ENCODE measurements at places on chromosomes 7 and 10. TPM values are rescaled to one million over a fixed set of nuclear protein-coding genes. Genes with fewer than 3 reads are reported as not detected.

GRCh38 chr7:117828825-117829224 lies 44.4 kb downstream of the CTTNBP2 start:
- DNase-seq: no peak

DNA sequence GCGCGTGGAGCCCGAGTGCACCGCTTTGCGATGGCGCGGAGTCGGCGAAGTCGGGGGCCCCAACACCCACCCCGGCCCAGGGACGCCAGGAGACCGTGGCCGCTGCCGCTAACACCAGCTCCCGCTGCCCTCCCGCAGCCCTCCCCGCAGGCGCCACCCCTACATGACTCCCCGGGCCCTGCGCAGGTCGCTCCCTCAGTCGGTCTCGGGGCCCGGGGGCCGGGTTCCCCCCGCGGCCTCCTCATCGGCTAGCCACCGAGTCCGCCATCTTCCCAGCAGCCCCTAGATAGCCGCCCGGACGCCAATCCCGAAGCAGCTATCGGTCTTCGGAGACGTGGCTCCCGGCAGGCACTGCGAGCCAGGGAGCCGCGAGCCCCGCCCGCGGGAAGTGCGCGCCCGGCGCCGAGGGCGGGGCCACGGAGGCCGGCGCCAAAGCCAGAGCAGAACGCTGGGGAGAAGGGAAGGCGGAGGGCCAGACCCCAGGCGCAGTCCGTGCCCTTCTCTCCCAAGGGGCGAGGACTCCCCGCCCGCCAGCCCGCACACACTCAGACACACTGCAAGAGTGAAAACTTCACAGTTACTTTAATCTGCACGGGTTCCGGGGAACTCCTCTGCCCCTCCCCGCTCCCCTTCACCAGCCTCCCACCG lies at the start of gene FASTK:
Gene FASTK (minus strand): TSS at position 288 of the 648 bp plus-strand sequence. CDS start 43 bp downstream, at position 245.
- peak; percentile 88 for DNase-seq

- DNase-seq: no peak
Observed at GRCh38 chr7:42234736-42235135, 2.3 kb downstream of the GLI3 start.

DNA sequence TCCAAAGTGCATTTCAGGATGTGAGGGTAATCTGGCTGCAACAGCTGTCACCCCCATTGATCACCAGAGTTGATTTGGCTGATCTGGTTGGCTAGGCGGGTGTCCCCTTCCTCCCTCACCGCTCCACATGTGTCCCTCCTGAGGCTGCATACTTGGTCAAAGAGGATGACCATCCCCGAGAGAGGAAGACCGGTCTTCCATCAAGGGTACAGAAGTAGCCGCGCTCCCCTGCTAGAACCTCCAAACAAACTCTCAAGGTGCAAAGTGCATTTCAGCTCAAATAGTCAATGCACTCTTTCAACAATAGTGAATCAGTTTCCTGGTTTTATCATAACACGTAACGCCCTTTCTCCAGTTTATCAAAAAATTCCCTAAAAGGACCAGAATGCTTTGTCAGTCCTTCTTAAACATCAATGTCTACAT lies 44.6 kb downstream of the CARD11 start:
- no peak for DNase-seq

DNA sequence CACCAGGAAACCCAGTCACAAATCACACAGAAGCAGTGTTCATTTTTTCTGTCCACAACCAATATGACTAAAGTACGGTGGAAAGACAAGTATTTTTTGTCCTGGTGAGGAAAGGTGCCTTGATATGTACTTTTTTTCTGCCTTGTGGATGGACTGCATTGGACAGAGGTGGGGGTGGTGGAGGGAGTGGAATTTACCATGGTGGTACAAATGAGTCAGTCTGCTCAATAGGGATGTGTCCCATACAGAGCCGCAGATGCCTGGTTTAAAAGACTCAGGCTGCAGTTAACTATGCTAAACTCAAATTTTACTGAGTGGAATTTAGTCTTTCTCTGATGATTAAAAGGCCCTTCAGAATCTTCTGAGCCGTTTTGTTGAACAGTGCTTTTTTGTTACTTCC lies 674.5 kb upstream of the GALNT17 start:
- no peak for DNase-seq

GRCh38 chr7:27756298-27756697 lies 16.3 kb downstream of the TAX1BP1 start:
- no peak for DNase-seq

- DNase-seq: no peak
Observed at GRCh38 chr10:128147064-128147463, 20.8 kb upstream of the MKI67 start.

- no peak for DNase-seq
Observed at GRCh38 chr10:130686689-130687300, 550.6 kb downstream of the GLRX3 start.

- no peak for DNase-seq
Observed at GRCh38 chr10:117946525-117947070, 100.1 kb downstream of the RAB11FIP2 start.

GRCh38 chr10:33352175-33352574 lies 17.7 kb upstream of the NRP1 start:
- no peak for DNase-seq

- no peak for DNase-seq
Observed at GRCh38 chr7:50727072-50727471, 55.6 kb downstream of the GRB10 start.

DNA sequence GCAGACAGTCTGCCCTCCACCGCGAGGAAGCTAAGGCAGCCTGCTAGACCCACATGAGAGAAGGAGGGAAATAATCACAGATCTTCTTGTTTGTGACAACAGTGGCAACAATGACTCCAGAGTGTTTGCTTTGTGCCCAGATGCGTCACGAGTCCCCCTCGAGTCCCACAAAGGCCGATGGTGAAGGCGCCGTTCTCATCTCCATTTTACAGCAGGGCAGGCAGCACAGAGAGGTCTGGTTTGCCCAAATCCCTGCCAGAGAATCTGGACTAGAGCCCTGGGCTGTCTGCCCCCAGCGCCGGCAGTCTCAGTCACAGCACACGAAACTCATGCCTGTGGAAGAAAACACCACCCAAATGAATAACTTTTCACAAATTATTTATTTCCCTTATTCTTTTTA lies 38.1 kb downstream of the KIAA1549 start:
- no peak for DNase-seq

- DNase-seq: no peak
Observed at GRCh38 chr10:82811621-82812020, 936.6 kb downstream of the NRG3 start.

DNA sequence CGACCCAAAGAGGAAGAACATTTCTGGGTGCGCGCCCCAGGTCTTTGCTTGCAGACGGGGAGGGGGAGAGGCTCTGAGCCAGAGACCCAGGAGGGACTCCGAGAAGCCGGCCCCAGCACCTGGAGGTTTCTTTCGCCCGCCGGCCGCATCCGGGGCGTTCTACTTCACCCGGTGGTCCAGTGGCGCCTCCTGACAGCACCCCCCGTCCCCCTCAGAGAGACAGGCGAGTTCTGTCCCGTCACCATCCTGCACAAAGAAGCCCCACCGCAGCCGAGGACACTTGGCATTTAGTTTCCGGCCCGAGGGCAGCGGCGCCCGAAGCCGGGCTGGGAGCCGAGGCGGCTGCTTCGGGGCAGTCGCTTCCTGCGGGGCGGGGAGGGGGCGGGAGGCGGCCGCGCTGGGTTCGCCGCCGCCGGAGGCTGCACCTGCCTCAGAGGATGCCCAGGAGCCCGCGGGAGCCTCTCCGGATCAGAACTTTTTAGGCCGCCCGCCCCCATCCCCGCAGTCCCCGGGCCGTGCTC lies at the start of gene TMEM178B:
Gene TMEM178B (plus strand): TSS at position 424 of the 521 bp plus-strand sequence.
- DNase-seq: no peak

FRG2B gene
- not detected for polyA plus RNA-seq

- DNase-seq: no peak
Observed at GRCh38 chr10:112490545-112490944, 43.5 kb downstream of the VTI1A start.

SKAP2 gene
- 17.6 TPM for polyA plus RNA-seq

GJC3 gene
- polyA plus RNA-seq: not detected

GRCh38 chr10:16341637-16342036 lies 95.2 kb upstream of the PTER start:
- DNase-seq: no peak

- no peak for DNase-seq
Observed at GRCh38 chr10:124017729-124018128, 75.7 kb downstream of the CHST15 start.

- no peak for DNase-seq
Observed at GRCh38 chr7:36605261-36606051, 118.8 kb downstream of the AOAH start.

- DNase-seq: no peak
Observed at GRCh38 chr10:128040096-128040495, 86.1 kb downstream of the MKI67 start.

ITIH5 gene
- 40.9 TPM for polyA plus RNA-seq

- no peak for DNase-seq
Observed at GRCh38 chr10:85446827-85447226, 919.8 kb downstream of the GRID1 start.

DNA sequence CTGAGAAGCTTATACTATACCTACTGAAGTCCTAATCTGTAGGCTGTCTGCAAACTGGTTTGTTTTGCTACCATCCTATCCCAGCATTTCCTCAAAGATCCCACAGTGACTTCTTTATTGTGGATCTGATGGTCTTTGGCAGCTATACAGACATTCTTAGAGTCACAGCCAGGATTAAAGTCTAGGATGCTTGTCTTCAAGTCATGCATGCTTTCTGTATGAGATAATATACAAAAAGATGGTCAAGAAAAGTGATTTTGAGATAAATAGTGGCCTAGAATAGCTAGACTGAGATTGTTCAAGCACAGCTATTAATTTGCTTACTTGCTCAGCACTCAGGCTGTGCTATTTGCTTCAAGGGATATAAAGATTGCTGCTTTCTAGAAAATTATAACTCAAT lies 454.4 kb downstream of the AUTS2 start:
- DNase-seq: peak; percentile 40

CDK1 gene
- polyA plus RNA-seq: 51.9 TPM

DNA sequence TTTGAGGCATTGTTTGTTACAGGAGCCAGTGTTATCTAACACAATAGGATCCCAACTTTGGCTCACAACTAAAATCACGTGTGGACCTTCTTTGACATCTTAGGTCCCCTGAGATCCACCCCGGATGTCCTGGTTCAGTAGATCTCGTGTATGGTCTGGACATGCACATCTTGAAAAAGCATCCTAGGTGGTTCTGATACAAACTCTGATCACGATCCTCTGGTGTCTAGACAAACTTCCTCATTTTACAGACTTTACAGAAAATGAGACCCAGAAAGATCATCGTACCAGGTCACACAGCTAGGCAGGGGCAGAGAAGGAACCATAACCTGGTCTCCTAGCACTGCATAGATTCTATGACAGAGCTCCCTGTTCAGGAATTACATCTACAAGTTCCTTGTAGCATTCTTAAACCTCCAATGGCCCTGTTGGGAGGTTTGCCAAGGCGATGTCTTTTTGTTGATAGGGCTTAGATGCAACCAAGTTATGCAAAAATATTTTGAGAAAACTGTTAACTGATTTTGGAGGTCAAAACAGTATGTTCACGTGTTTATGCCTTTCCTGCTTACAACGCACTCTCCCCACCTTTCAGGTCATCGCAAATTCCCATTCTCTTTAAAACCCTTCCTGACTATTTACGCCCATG lies 30.8 kb upstream of the CHST15 start:
- DNase-seq: no peak

CRPPA gene
- 5.8 TPM for polyA plus RNA-seq

DNA sequence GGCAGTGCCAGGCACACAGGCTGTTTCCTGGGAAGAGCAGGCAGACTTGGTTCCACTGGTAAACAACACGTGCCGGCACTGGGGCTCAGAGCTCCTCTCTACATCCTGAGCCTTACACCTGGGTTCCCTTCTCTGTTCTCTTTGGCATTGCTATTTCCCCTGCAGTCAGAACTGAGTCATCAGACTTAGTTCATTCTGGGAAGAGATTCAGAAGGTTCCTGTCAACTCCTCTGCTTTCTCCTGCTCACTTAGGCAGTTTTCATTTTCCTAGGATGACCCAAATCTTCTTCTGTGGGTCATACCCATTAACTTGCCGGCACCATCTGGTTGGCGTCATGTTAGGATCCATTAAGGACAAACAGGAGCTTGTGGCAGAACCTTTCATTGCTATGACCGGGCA lies 33.4 kb upstream of the LRRC18 start:
- DNase-seq: no peak

DNA sequence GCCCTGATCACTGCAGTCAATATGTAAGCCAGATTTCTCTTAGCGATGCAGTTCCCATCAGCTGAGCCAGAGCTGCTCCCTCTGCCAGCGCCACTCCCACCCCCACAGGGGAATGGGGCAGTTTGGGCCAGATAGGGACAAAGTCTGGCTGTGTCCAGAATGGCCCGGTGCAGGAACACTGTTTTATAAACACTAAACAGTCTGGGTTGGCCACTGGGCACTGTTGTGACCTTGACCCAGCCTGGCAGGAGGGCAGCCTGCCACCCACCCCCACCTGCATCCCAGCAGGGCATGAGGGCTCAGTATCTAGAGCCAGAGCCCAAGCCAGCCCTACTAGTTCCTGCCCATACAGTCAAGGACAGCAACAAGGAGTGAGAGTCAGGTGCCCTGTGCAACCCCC lies 1.3 kb downstream of the OGDHL start:
- no peak for DNase-seq

GRCh38 chr10:97849687-97850402 lies at the start of gene GOLGA7B:
GOLGA7B (plus strand) TSS chr10:97849843; CDS start chr10:97850304, 461 bp downstream.
- peak; percentile 16 for DNase-seq

DUS4L gene
- polyA plus RNA-seq: 8.7 TPM

GRCh38 chr10:74107391-74107790 lies 43.2 kb downstream of the AP3M1 start:
- no peak for DNase-seq

- DNase-seq: no peak
Observed at GRCh38 chr10:102804382-102805055, 32.7 kb downstream of the CYP17A1 start.

DNA sequence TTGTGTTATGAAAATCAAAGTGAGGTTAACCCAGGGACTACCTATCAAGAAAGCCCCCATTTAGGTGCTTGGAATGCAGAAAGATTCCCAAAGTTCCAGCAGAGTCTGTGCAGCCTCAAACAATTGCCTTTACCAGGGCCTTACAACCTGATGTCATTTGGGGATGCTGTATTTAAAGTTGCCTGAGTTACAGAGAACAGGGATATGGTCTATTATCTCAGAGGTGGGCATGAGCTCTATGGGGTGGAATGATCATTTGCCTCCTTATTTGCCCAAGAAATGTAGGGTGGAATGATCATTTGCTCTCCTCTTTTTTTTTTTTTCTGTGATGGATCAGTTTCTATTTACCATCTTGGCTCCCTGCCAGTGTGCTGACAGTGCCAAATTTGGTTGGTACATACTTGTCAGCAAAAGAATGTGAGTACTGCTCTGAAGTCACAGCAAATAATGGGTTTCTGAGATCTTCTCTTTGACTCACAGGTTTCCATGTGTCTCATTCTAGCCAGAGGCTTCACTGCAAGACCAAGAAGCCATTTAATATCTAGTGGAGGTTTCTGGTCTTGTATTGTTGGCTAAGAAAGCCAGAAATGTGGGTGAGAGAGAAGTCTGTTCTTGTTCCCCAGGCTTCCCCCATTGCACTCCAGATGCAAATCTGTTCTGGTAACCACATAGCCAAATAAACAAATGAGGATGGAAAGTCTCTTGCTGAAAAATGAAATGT lies 45.5 kb upstream of the ZNRF2 start:
- DNase-seq: peak; percentile 28

GRCh38 chr10:27158421-27158820 lies 3.3 kb downstream of the MASTL start:
- DNase-seq: no peak
